ENCODE measurements at places on chromosomes 12 and 14.

GRCh38 chr14:60573943-60574495 lies 65.1 kb downstream of the SIX6 start:
- no peak for DNase-seq

DNA sequence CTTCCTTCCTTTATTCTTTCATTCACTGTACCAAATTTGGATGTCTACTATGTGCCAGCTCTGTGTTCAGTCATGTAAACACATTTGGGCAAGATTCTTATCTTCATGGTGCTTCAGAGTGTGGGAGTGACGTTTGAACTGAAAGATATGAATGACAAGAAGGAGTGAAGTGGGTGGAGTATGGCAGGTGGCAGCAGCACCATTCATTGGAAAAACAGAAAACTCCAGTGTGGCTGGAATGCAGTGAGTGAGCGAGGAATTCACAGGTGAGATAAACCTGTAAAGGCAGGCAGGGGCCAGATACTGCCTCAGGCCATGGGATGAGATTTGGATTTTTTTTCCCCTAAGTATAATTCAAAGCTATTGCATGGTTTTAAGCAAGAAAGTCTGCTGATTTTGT lies 140.7 kb upstream of the CCDC198 start:
- no peak for DNase-seq

DNA sequence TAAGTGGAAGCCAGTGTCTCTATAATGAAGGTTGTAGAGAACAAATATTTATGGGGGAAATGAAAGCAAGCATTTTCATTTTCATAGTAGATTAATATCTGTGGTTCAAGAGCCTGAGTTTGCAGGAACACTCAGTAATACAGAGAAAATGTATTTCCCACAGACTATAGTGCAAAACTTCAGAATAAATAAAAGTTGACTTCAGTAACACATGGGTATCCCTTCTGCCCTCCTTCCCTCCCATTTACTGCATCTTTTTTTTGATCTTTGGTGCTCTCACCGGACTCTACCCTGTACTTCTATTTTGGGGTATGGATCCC lies 75.3 kb upstream of the AMN1 start:
- DNase-seq, result no peak

- no peak for DNase-seq
These were observed 1292.1 kb upstream of the FLRT2 start for GRCh38 chr14:84237881-84238280.

- no peak for DNase-seq
These were observed 7.8 kb downstream of the LRRK2 start for GRCh38 chr12:40232602-40233001.

- DNase-seq, result no peak
These were observed 49.9 kb upstream of the FOXN3 start for GRCh38 chr14:89466944-89467343.

- no peak for DNase-seq
These were observed 13.8 kb downstream of the KITLG start for GRCh38 chr12:88566430-88566829.

Measured in vagina (tissue), 2 donors.